ENCODE measurements at places on chromosomes 5 and 9. TPM values are rescaled to one million over a fixed set of nuclear protein-coding genes. Genes with fewer than 3 reads are reported as not detected.

The SLC34A3 gene
- not detected for total RNA-seq

The FOXD4L6 gene
- under 0.01 TPM for total RNA-seq

The BARX1 gene
- not detected for total RNA-seq

The PCDHGA7 gene
- 4.3 TPM for total RNA-seq

The CAMK2A gene
- 2.0 TPM for total RNA-seq

The C7 gene
- total RNA-seq, result not detected

The LOX gene
- total RNA-seq, result 92.5 TPM
